ENCODE measurements at places on chromosomes 6 and 20.

GRCh38 chr6:169489563-169490245 is 212.1 kb downstream of the WDR27 start:
- no peak for DNase-seq

DNA sequence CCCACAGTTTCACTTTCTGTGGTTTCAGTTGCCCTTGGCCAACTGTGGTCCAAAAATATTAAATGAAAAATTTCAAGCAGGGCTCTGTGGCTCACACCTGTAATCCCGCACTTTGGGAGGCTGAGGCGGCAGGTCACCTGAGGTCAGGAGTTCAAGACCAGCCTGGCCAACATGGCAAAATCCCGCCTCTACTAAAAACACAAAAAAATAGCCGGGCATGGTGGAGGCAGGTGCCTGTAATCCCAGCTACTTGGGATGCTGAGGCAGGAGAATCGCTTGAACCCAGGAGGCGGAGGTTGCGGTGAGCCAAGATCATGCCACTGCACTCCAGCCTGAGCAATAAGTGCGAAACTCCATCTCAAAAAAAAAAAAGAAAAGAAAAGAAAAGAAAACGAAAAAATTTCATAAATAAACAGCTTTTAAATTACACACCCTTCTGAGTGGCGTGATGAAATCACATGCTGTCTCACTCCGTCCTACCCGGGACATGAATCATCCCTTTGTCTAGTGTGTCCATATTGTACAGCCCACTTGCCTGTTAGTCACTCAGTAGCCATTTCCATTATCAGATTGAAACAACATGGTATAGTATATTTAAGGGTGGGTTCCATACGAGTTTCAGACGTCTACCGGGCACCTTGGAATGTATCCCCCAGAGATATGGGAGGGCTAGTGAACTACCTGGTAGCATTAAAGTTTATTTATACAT is 11.7 kb downstream of the PTPRK start:
- DNase-seq, result no peak

DNA sequence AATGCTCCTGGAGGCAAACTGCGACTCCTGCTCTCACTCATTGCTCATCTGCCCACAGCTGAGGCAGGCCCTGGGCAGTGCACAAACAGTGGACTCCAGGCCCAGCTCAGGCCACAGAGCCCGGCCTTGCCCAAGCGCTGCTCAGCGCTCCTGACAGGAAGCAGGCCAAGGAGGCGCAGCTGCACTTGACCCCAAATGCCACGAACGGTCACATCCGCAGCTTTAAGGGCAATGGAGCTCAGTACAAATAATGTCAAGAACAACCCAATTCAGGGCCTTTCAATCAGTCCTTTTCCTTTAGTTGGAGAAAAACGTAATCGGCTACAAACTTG is 33.8 kb downstream of the RRBP1 start:
- no peak for DNase-seq

- DNase-seq, result no peak
Measured at GRCh38 chr6:155031091-155031490, 36.0 kb downstream of the TIAM2 start.

DNA sequence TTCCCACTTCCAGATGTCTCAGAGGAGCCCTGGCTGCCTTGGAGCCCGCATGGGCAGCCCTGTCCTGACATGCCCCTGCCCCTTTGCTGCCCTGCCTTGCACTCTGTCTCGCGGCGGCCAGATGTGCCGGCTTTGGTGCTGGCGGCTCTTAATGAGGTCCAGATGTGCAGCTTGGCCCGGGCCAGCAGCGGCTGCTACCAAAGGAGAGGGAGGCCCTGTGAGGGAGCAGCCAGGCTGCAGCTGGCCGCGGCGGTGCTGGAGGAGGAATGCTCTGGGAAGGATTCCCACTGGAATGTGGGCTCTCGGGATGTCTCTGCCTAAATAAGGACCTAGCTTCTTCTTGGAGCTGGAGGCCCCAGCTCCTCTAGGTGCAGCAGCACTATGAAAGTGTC is 72.4 kb downstream of the FGD2 start:
- DNase-seq, result no peak

- no peak for DNase-seq
Measured at GRCh38 chr6:139640448-139640847, 266.0 kb upstream of the CITED2 start.

DNA sequence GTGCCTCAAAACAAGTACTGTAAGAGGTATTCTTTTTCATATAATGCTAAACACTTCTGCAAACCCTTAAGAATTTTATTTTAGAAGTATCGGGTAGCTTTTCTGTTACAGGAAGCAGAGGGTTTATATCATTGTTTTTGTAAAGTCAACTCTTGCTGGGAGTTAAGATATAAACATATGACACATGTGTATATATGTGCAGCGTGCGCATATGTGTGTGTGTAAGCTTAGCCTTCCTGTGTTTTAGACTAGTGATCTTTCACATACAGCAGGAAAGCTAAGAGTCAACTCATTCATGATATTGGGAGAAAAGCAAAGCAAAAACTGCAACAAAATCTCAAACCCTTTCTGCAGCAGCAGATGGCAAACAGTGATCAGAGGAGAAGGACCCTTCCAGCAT is 102.4 kb downstream of the ARID1B start:
- no peak for DNase-seq

GRCh38 chr20:63402860-63403220 is 41.7 kb upstream of the CHRNA4 start:
- DNase-seq, result no peak

GRCh38 chr6:122789182-122790027 is at the start of gene SMPDL3A:
Gene SMPDL3A, plus strand, starts transcription at chr6:122789258. Its CDS starts 89 bp downstream, at chr6:122789347.
- peak; percentile 29 for DNase-seq

- no peak for DNase-seq
Measured at GRCh38 chr6:161226009-161226964, 47.6 kb downstream of the AGPAT4 start.

DNA sequence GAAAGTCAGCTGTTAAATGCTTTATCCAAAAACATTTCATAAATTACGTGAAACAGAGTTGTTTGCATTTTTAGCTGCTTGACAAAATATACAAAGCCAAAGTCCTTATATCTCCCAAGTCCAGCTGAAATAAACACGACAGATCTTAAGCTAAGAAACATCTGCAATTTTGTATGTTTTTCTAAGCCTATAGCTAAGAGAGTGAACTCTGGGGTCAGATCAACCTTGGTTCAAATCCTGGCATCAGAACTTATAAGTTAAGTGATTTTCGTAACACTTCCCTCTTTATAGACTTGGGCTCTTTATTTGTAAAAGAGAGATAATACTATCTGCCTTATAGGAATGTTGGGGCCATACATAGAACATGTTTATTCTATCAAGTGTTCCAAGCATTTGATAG is 176.7 kb downstream of the PTPRK start:
- DNase-seq, result no peak

GRCh38 chr6:138863321-138863720 is 67.4 kb downstream of the ECT2L start:
- DNase-seq, result no peak

DNA sequence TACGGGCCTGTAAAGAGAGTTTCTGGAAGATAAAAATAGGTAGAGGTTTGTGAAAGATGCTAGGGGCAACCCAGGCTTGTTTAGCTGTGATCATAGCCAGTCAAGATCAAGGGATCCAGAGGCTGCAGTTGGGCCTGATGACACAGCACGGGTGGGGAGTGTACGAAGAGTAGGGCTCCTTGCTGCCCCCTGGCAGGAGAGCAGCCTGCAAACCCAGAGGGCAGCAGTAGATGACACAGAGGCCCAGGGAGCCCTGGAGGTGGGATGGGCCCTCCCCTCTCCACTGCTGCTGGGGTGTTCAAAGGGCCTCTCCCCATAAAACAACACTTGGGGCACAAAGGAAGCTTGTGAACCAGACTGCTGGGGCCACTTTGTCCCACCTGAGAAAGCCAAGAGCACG is 47.2 kb downstream of the VEGFA start:
- DNase-seq, result no peak

DNA sequence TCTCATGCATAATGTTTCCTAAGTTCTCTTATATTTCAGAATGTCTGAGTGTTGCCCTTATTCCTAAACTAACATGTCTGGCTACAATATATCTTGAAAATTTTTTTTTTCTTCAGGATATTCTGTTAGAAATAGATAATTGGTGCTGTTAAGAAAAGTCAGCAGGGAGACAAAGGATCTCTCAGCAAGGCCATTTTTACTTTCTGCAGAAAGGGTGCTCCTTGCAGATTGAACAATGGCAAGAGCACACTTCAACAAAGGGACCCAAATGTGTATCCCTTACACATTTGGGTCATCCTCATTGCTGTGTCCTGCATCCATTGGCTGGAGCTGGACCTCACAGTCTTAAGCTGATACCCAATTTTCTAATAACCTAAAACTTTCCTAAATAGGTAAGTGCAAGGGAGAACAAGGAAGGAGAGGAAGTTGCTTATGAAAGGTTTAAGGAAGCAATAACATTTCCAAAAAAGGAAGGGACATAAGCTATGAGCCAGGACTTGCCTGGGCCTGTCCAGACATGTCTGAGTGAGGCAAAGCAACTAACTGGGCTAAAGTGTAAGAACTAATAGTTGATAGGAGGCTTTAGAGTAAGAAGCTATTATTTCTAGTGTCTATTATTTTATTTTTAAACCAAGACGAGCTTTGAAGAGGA is 429.6 kb downstream of the BCKDHB start:
- no peak for DNase-seq

DNA sequence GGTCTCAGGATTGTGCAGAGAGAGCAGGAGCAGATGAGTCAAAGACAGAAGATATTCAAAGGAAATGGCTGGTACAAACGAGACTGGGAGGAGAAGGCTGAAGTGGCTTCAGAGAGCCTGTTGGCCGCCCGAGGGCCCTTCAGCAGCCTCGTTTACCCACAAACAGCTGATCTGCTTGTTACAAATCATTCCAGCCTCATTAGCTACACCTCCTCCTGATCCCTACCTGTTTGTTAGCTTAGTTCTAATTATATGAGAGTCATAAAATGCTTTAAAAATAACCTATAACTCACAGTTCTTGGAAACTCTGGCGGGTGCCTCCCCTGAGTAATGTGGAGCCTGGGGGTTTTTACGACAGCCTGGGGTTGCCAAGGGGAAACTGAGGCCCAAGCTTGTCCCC is 12.6 kb downstream of the GLP1R start:
- DNase-seq, result no peak

GRCh38 chr6:106882601-106883518 is 91.7 kb downstream of the CD24 start:
- DNase-seq, result no peak
